ENCODE measurements at places on chromosomes 5 and 9.
A peak's percentile ranks its signal among the peaks of the same experiment; 100 is the strongest.

DNA sequence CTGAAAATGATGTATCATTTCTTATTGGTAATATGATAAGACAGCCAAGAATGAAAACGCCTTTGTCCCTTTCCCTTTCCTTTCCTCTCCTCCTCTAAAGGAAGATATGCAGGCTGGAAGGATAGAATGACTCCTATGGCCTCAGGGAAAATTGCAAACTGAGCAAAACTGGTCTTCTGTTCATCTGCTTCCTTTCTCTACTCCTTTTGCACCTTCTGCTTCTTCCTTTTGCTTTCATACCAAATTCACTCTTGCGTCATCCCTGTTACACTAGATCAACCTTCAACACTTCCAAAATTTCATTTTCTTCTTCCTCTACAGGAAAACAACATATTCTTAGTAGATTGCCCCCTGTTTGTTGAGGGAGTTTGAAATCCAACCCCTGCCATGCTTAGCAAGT lies 234.1 kb downstream of the ADAMTS6 start:
- DNase-seq: no peak

DNA sequence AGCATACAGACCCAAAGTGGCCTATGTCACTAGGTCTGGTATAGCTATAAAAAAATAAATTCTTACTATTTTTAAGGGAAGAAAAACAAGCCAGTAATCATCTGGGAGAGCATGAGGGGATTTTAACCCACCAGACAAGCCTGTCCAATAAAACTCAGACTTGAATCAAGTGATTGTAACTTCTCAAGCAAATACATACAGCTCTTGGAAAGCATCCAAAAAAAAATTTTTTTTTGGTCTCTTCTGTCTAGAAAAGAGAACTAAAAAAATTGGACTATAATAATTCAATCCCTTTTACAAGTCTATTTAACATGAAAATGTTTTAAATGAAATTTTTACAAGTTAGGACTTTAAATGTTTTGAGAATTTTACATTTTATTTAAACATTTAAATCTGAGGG lies 61.7 kb downstream of the FBXL17 start:
- no peak for DNase-seq

DNA sequence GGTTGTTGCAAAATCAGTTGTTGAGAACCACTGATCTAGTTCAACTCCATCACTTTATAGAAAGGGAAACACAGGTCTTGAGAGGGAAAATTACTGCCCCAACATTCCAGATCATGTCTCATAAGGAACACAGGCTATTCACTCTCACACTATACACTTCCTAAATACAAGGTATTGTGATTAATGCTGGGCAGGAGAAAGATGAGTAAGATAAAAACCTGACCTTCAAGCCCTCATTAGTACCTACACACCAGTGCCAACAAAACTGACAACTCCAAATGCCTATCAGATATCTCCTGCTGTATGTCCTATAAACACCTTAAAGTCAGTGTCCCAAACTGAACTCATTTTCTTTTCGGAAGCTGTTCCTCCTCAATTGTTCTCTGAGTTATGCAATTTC lies 8.2 kb downstream of the GNE start:
- no peak for DNase-seq

- DNase-seq: no peak
These were observed 120.0 kb downstream of the FER start for GRCh38 chr5:108867656-108868055.

GRCh38 chr9:4984171-4984620 lies 876 bp upstream of the JAK2 start:
- DNase-seq: no peak

- peak; percentile 20 for DNase-seq
These were observed 17.0 kb downstream of the IARS1 start for GRCh38 chr9:92276331-92277032.

DNA sequence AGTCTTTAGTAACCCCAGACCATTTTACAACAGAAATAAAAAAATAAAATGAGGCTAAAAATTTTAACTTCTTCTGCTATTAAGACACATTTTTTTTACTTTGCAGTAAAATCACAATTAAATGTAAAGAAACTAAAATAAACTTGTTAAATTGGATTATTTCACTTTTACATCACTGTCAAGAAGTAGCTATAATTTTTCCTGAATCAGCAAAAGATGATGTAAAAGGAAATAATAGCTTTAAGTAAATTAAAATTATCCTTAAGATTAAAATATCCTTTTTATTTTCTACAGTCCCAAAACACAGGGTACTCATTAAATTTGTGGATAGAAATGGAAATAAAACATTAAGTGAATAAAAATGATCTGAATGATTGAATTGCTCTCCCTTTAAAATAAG lies 44.5 kb downstream of the TMEM232 start:
- DNase-seq: no peak

DNA sequence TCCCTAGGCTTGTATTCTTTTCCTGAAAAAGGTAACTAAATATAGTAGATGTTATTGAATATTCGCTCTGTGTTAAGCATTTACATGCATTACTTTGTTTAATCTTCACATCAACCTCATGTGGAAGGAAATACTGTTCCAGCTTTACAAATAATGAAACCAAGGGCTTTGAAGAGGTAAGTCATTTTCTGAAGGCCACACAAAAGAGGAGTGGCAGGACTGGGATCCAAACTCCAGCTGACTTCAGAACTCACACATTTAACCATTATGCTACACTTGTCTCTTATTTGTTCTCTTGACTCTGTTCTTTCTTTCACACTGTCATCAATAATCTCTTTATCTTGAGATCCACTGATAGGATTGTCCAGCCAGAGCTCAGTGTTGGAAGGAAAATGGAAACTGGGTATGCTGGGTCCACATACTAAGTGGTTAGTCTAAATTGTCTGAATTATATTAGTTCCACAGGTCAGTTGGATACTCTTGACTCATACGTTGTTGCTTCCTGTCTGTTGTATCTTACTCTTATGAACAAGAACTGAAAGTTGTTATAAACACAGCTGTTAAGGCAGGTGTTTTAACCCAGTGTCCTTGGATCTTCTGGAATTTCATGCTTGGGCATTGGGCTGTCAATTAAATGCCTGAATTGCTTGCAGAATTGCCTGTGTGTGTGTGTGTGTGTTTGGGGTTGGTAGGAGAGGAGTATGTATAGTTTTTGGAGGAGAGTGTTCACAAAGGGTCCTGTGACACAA lies 65.6 kb downstream of the TLE4 start:
- DNase-seq: no peak

DNA sequence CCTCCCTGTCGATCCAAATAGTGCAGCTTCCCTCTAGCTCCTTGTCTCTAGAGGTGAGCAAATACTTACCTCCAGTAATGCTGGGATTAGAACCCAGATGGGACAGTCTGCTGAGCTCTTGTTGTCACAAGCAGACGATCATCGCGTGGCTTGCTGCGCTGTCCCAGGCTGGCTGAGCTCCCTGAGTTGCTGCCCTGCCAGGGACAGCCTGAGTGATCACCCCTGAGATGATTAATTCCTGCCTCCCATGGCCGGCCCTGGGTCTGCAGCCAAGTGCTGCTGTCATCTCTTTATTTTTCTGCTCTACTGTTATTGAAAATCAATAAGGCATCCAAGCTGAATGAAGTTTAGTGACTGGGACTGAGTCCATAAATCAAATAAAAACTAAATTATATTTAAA lies 94.0 kb upstream of the ALDH1B1 start:
- no peak for DNase-seq

DNA sequence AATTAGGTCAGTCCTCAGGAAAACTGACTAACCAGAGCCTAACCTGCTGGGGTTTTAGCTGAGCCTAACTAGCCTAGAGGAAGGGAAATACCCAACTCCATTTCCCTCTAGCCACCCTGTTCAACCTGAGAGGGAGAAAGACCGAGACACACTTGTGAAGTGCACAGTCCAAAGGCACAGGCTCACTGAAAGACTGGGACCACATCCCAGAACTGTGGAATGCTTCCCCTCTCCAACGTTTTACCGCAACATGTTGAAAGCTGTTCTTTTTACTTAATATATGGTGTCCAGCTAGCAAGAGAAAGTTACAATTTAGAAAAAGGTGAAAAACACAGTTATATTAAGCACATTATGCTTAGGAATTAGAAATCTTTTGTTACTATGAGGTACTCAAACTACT lies 76.8 kb upstream of the SIMC1 start:
- no peak for DNase-seq

- no peak for DNase-seq
These were observed 99.4 kb upstream of the MVB12B start for GRCh38 chr9:126226991-126227936.

DNA sequence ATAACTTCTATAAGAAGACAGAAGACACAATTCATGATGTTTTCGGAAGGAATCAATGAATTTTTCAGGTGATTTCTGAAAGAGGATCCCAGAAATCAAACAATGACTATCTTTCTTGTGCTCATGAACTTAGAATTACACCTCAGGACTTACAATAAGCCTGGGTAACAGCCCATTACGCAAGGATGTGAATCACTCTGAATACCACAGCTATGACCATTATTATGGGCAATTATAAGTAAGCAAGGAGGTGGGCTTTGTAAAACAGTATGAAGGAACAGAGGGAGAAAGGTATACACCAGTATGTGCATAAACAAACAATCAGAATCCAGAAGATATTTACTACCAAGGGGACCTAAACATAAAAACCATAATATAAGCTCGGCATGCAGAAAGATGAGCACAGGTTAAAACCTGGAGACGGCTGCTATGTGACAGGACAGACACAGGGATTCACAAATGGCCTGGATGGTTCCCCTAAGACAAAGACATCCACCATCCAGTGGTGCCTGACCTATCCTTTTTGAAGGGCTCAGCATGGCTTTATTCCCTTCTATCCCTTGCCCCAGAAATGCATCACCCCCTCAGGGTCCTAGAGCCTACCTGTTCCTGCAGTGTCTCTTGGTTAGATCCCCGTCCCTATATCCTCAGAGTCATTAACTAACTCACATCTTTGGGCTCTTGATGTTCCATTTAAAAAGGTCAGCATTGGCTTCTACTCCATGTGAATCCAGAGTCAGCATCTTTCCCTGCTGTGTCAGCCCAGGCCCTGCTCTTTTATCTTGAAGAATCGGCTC lies 21.8 kb upstream of the PPP2CA start:
- DNase-seq: no peak

DNA sequence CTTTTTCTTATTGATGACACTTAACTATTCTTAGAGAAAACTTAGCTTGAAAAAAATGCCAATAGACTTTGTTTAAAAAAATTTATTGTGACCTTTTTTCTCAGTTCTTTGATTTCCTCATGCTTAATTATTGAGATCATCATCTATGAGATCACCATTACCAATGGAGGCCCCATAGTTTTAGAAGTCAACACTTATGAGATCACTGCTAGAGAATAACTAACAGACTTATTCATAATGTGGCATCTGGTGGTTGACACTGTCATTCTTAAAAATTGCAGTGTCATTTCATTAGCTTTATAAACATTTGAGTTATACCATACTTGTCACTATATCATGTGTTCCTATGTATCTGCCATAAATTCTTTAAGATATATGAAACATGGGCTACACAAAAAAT lies 14.9 kb upstream of the FEM1C start:
- no peak for DNase-seq

DNA sequence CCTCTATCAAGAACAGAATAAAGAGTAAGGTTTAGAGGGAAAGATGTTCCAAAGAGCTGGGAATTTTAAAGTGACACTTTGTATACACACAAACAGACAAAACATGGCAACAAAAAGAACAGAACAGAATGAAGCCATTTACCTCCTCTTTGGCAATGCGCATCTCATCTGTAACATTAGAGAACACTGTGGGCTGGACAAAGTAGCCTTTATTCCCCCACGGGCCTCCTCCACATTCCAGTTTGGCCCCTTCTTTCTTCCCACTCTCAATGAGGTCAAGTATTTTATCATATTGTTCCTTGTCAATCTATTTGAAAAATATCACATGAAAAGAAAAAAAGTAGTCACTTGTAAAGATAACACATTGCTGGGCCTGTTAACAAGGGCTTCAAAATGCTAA lies 41.0 kb downstream of the ALDH1A1 start:
- DNase-seq: no peak

DNA sequence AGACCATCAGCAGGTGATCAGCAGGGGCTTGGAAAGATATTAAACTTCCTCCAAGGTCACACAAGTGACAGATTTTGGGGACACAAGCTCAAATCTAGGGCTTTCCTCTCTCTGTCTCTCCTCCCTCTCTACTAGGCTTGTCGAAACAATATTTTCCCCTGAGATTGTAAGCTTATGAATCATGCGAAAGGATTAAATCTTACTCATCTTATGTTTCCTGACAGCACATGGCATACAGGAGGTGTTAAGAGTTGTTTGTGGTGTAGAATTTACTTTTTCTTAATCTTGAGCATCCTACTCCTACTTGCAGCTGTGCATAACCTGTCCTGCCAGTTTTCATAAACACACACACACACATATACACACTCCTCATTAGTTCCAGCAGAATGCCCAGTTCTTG lies 186.3 kb downstream of the MARCHF11 start:
- no peak for DNase-seq

DNA sequence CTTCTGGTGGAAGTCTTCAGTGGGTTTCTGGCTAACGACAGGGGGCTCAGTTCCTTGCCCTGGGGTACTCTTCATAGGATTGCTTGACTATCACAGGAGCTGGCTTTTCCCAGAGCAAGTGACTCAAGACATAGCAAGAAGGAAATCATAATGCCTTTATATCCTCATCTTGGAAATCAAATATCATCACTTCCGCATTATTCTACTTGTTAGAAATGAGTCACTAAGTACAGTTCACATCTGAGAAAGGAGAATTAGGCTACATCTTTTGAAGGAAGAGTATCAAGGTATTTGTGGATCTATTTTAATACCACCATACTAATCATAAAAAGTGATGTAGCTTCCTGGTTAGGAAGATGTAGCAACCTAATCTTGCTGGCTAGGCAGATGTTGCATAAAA lies 148.2 kb upstream of the RAI14 start:
- DNase-seq: no peak

DNA sequence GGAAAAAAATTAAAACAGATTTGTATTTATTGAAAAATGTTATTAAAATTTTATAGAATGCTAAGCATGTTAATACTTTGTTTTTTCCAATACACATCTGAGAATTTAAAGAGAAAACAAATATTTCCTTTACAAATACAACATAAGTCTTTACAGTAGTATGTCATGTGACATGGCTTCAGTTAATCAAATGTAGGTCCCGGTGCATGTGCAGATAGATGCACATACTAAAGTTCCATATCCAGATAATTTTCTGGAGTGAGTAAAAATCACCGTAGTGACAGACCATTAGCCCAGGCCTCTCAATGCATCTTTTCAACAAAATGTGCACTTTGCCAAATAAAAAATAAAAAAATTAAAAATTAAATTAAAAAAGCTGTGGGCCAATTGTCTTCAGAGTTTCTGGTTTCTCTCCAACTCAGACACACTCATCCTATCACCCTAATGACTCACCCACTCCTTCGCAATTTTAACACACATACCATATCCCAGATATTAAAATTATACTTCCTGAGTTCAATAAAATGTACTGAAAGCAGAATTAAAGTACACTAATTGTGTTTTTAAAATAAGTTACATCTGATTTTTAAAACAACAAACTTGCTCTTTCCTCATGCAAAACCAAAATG lies 508.1 kb downstream of the NR2F1-AS1 start:
- no peak for DNase-seq

GRCh38 chr5:150486402-150487198 lies 21.3 kb upstream of the NDST1 start:
- peak; percentile 39 for DNase-seq

All from CD4-positive, alpha-beta T cell treated with Interleukin-17A for 1 hour (primary cell).